ENCODE measurements at places on chromosomes 5 and 9.

DNA sequence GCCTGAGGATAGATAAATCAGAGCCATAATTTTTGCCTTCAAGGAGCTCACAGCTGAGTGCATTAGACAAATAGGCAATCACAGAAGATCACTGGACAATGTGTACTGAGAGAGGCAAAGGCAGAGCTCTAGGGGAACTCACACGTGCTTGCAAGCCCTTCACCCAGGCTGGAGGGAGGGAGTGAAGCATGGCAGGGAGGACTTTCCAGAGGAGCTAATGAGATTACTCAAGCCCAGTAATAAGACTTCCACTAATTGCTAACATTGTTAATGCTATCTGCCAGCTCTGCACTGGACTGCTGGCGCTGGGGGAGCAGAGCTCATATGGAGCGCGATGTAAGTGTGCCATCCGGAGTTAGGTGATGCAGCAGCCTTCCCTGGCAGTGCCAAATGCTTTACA is 408.4 kb downstream of the NTRK2 start:
- DNase-seq: no peak

DNA sequence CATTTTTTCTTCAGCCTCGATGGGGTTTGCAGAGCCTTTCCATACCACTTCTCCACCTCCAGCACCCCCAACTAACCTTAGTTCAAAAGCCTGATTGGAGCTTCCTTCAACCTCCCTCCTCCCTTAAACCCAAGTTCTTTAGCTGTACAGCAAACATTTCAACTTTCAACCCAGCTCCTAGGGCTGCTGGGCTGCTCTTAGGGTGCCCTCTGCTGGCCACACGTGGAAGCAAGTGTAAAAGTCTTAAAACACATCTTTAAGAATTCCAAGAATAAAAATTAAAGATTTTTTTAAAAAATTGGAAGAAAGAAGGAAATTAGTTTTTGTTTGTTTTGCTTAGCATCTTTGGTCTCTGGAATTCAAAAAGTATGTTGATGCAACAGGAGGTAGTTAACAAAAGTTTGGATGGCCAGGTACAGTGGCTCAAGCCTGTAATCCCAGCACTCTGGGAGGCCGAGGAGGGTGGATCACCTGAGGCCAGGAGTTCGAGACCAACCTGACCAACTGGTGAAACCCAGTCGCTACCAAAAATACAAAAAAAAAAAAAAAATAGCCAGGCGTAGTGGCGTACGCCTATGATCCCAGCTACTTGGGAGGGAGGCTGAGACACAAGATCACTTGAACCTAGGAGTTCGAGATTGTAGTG is 15.5 kb upstream of the HSD17B3 start:
- no peak for DNase-seq

GRCh38 chr5:178231539-178232123 is 971 bp downstream of the PHYKPL start:
- DNase-seq: no peak

- DNase-seq: no peak
Observed at GRCh38 chr9:36930941-36931340, 103.1 kb downstream of the PAX5 start.

DNA sequence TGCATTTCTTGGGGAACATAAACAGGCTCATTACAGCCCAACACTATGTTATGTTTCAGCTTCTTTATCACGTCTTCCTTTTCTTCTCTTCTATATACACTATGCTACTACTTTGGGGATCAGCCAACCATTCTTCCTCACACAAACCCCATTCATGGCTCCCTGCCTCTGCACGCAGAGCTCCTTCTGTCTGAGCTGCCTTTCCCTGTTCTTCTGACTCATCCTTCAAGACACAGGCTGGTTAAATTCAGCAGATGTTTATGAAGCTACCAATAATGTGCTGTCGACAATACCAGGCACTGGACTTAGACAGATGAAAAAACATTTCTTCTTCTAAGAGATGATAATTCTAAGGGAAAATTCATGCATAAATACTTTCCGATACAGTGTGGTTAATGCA is 102.5 kb upstream of the TXNDC8 start:
- no peak for DNase-seq

DNA sequence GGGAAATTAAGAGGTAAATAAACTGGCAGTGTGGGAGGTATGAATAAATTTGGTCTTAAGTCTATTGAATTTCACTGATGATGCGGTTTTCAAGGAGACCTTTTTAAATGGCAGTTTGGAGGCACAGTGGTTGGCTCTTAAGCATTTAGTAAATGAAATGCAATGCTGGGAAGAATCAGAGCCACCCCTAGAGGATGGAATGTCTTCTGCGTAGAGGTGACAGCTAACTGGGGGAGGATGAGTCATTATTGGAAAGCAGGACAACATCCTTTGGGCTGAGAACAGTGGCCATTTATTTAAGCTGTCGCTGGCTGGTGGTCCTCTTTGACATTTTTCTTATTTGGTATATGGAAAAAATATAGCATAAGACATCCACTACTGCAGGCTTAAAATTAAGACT is 163.2 kb downstream of the SH3GL2 start:
- DNase-seq: no peak

DNA sequence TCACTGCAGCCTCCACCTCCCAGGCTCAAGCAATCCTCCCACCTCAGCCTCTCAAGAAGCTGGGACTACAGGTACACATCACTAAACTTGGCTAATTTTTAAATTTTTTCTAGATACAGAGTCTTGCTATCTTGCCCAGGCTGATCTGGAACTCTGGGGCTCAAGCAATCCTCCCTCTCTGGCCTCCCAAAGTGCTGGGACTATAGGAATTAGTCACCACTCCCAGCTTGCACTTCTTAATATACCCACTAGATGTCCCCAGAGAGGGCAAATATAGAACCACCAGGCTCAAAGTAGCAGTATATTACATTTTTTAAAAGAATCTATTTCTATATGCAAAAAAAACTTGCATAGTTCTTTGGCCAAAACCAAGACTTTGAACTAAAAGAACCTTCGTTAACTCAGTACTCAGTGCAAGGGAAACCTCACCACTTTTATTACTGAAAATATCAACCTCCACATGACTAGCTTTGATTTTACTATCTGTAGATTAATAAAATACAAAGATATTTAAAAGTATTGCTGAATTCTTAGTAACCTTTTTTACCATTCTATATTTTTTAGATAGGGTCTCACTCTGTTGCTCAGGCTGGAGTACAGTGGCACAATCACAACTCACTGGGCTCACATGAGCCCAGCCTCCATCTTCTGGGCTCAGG is 25.8 kb upstream of the HSD17B3 start:
- no peak for DNase-seq
